Activated CD4-positive, alpha-beta memory T cell treated with anti-CD3 and anti-CD28 coated beads, Interleukin-2, amount 10 ng/mL, durations not matched to agents 7 days and 5 days (primary cell): ENCODE measurements at places on chromosomes 16 and 17. TPM values are rescaled to one million over a fixed set of nuclear protein-coding genes. Genes with fewer than 3 reads are reported as not detected.

The TMEM114 gene
- total RNA-seq, result not detected

The AOC3 gene
- 0.50 TPM for total RNA-seq

The ZNF23 gene
- total RNA-seq, result 7.3 TPM

The HBA1 gene
- not detected for total RNA-seq

The C17orf113 gene
- not detected for total RNA-seq

The KRTAP9-2 gene
- not detected for total RNA-seq

The ALOX15 gene
- total RNA-seq, result not detected

The HOXB13 gene
- not detected for total RNA-seq
